NCI-H1436 treated with DMSO at 0.1 percent for 48 hours (cell line): ENCODE measurements at places on chromosomes 7 and 10.

DNA sequence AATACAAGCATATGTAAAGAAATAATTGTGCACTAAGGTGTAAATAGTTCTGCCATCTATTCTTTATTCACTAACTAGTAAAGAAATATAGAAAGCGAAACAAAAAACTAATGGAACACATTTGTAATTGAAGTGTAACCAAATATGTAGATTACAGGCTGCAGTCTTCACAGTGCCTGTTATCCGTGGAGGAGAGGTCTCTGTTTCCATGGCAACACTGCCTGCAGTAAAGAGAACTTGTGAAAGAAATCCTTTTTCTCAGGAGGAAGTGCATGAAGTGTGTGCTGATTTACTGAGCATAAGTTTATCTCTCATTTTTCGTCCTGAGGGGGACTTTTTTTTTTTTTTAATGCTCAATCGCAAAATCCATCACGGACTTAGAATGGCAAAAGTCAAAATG, 102.5 kb downstream of the APBB1IP start:
- DNase-seq, result no peak

DNA sequence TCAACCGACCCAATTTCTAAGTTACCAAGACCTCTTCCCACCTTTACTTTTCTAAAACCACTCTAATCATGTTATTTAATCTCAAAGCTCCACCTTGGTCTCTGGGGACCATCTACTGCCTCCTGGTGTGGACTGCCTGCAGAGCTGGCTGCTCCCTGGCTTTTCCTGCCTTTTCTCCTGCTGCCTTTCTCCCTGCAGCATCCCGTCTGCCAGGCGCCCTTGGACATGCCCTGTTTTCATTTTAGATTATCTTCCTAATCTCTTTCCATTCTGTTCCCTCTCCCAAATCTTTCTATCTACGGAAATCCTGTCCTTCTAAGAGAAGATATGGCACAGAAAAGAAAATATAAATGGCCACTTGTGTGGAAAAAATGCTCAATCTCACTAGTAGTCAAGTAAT, 23.1 kb downstream of the TCAF1 start:
- DNase-seq, result no peak

DNA sequence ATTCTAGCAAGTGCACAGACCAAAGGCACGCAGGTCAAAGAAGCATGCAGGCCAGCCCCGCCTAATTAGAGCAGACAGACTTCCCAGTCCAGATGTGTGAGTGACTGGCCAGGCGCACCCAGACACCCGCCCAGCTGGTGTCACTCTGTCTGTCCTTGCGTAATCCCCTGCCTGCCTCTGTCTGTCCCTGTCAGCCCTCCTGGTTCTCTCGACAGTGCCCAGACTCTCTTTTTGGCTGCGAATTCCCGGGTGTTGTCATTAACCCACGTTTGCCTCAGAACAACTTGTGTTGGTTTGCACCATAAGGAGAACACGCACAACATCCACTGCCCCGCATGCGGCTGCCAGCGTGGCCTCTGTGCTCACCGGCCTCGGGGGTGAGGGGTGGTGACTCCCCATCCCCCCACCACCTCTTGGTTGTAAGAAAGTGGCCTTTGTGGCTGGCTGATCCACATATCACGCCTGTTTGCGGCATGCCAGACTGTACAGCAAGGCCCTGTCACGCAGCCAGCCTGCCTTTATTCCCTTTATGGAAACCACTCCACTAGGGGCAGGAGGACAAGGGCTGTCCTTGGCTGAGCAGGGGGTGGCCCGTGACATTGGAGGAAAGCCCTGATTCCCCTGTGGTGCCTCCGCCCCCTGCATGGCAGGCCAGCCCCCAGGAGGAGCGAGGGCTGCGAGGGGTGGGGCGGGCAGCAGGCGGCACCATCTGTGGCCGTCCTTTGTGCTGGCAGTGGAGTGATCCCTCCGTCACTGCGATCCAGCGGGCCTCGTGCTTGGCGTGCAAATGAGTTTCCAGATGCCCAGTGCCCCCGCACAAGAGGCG, 72.8 kb upstream of the PPIF start:
- no peak for DNase-seq

- DNase-seq, result no peak
These were observed 42.6 kb downstream of the KIF20B start for GRCh38 chr10:89744026-89744425.

- DNase-seq, result no peak
These were observed 3.7 kb downstream of the GOT1 start for GRCh38 chr10:99426689-99427088.

GRCh38 chr7:79063019-79063698, 390.3 kb downstream of the MAGI2 start:
- no peak for DNase-seq

GRCh38 chr7:50331564-50332208, 27.2 kb downstream of the IKZF1 start:
- no peak for DNase-seq

- DNase-seq, result no peak
These were observed 555.5 kb downstream of the ETV1 start for GRCh38 chr7:13433946-13434345.

GRCh38 chr7:90552521-90552920, 43.6 kb upstream of the CDK14 start:
- DNase-seq, result no peak

GRCh38 chr7:98641646-98642500, 24.8 kb downstream of the NPTX2 start:
- no peak for DNase-seq

DNA sequence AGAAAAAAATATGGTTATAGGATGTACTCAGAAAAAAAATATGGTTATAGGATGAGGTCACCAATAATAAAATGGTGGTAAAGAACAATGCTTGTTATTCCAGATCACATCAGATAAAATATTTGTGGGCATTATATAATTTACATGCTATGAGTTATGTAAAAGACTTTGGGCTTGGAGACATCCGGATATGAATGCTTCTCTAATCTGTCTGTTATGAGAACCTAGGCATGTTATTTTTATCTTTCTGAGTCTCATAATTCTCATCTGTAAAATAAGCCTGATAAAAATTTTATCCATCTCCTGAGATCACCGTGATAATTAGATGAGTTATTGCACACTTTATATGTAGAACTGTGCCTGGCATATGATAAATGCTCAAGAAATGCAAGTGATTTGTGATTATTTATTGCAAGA, 37.8 kb downstream of the DKK1 start:
- DNase-seq, result no peak

DNA sequence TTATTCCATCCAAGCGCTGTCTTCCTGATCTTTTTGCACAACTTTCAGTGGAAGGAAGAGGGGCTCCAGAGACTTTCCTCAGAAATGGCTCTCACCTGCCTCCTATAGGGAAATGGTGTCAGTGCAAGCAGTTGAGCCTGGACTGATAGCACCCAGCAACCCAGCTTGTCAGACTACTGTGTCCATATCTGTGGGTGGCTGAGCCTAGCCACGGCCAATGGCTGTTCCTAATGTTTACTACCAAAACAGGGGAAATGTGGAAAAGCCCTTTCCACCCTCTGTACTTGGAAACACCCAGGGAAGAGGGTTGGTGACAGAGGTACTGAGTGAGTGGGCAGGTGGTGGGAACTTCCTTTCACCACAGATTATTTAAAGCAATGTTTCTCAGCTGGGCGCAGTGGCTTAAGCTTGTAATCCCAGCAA, 4.3 kb upstream of the YKT6 start:
- DNase-seq, result no peak

DNA sequence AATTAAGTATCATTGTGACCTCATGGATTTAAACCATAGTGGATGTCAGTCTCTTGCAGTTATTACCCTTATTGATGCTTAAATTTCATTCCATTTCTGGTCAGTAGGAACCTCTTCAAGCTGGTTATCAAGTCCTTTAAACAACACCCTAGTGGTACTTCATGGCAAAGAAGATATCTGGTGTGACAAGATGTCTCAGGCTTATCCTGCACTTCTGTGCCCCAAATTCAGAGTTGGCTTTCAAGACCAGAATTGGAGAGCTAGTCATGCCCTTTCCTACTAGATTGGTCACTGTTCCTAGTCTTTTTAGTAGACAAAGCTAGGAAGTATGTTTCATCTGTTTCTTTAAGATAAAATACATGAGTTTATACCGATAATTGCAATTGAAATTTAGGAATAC, 54.9 kb downstream of the KMT2E start:
- DNase-seq, result no peak

- DNase-seq, result no peak
These were observed 39.9 kb upstream of the RABGEF1 start for GRCh38 chr7:66700633-66701131.

GRCh38 chr10:59181668-59182067, 5.2 kb downstream of the PHYHIPL start:
- DNase-seq, result no peak

DNA sequence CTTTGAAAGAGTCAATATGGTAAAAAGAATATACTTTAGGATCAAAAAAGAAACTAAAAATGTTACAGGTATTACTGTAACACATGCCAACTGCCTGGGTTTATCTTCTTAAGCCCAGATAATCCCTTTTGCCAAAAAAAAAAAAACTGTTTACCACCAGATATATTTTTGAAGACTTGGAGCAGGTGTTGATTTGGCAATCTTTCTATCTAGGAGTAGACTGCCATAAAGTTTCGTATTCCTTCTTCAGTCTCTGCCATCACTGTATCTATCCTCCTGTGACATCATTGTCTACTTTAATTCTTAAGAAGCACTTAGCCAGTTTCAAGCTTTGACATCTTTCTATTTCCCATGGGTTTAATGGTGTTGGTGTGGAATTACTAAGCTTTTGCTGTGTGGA, 161.0 kb downstream of the ST7 start:
- no peak for DNase-seq

GRCh38 chr10:120917521-120918250, 66.5 kb downstream of the WDR11 start:
- no peak for DNase-seq

DNA sequence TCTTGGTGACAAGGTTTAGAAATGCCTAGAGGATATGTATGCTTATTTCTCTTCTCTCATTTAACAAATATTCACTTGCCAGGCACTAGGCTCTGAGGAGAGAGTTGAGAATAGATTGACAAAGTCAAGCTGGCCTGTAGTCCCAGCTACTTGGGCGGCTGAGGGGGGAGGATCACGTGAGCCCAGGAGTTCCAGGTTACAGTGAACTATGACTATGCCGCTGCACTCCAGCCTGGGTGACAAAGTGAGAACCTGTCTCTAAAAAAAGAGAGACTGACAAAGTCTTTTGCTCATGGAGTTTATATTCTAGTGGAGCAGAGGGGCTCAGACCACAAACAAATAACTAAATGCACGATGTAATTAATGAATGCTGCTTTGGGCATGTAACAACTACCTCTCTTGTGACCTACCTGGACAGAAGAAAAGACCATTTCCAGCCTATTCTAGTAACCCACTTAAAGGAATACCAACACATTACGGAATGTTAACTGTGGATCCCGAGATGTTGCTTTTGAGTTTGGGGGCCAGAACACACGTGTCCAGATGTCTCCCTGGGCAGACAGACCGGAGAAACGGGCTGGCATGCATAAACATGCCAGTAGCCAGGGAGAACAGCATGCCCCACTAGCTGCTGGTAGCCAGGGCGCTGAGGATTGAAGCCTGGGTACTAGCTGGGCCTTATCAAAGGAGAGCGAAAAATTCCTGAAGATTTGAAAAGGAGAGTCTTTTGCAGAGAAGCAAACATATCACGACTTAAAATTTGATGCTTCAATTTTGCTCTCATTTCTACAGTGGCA, 2.6 kb upstream of the BMPR1A start:
- no peak for DNase-seq

GRCh38 chr10:9096288-9096687, 1041.8 kb downstream of the GATA3 start:
- DNase-seq, result no peak

- no peak for DNase-seq
These were observed 35.3 kb downstream of the LRRC72 start for GRCh38 chr7:16561943-16562342.

GRCh38 chr10:70461397-70462348, 16.9 kb upstream of the PALD1 start:
- no peak for DNase-seq

DNA sequence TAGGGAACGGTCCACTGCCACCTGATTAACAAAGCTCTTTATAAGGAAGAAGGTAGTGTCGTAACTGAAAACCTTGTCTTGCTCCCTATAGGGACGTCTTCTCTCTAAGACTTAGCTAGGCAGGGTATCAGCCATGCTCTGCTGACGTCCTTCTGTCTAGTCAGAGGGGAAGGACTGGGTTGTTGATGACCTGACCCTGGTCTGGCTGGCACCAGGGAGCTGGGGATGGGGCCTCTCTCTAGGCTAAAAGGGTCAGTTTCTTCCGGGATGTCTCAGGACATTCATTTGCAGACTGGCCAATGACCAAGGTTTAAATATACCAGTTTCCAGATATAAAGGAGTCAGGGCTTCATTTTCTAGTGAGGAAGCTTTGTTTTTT, 9.6 kb downstream of the CYP17A1 start:
- no peak for DNase-seq

DNA sequence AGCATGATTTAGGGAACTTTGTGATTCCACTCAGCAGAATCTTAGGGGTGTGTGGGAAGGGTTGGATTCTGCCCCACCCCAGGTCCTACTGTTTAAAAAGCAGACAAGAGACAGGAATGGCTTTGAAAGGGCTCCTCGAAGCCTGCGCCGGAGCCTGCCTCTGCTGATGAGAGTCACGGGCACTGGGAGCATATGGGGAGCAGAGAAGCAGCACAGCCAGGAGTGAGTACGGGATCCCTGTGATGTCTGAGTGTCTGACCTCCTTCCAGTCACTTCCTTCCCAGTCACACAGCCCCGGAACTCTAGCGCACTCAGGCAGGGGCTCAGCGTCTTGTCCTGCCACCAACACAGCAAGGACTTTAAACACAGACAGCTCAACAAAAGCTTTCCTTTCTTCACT, 514.9 kb upstream of the DPP6 start:
- DNase-seq, result no peak

GRCh38 chr10:13842117-13842516, 255.4 kb downstream of the PRPF18 start:
- no peak for DNase-seq

DNA sequence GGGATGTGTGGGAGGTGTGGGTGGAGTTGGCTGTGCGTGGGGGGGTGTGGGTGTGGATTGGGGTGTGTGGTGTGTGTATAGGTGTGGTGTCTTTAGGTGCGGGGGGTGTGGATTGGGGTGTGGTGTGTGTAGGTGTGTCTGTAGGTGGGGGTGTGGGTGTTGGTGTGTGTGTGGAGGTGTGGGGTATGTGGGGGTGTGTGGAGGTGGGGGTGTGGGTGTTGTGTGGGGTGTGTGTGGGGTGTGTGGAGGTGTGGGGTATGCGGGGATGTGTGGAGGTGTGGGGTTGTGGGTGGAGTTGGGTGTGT, 33.9 kb downstream of the SPDYE17 start:
- DNase-seq, result no peak

- no peak for DNase-seq
These were observed 96.8 kb upstream of the NFE2L3 start for GRCh38 chr7:26055241-26055640.

- DNase-seq, result no peak
These were observed 8.7 kb downstream of the ELFN1 start for GRCh38 chr7:1678571-1679325.
